ENCODE measurements at places on chromosomes 1 and 21. TPM values are rescaled to one million over a fixed set of nuclear protein-coding genes. Genes with fewer than 3 reads are reported as not detected.

The OR6K3 gene
- total RNA-seq: not detected

The MIXL1 gene
- total RNA-seq: not detected

The ALG14 gene
- 1.1 TPM for total RNA-seq

The NCF2 gene
- total RNA-seq: 0.19 TPM

The TENT5C gene
- 2.0 TPM for total RNA-seq

The NBPF6 gene
- total RNA-seq: not detected

The HMCN1 gene
- 84.0 TPM for total RNA-seq

Measured in regular cardiac myocyte (primary cell).